ENCODE measurements at places on chromosomes 7 and 10. TPM values are rescaled to one million over a fixed set of nuclear protein-coding genes. Genes with fewer than 3 reads are reported as not detected.
A peak's percentile ranks its signal among the peaks of the same experiment; 100 is the strongest.

The PVRIG gene
- total RNA-seq, result not detected

The PNLIPRP1 gene
- total RNA-seq, result not detected

The AGBL3 gene
- 6.1 TPM for total RNA-seq

The RGR gene
- total RNA-seq, result not detected

The ITGB8 gene
- total RNA-seq, result 8.0 TPM

The EPDR1 gene
- 66.0 TPM for total RNA-seq

The PDIA4 gene
- total RNA-seq, result 123 TPM

The FAM131B gene
- total RNA-seq, result 0.53 TPM

DNA sequence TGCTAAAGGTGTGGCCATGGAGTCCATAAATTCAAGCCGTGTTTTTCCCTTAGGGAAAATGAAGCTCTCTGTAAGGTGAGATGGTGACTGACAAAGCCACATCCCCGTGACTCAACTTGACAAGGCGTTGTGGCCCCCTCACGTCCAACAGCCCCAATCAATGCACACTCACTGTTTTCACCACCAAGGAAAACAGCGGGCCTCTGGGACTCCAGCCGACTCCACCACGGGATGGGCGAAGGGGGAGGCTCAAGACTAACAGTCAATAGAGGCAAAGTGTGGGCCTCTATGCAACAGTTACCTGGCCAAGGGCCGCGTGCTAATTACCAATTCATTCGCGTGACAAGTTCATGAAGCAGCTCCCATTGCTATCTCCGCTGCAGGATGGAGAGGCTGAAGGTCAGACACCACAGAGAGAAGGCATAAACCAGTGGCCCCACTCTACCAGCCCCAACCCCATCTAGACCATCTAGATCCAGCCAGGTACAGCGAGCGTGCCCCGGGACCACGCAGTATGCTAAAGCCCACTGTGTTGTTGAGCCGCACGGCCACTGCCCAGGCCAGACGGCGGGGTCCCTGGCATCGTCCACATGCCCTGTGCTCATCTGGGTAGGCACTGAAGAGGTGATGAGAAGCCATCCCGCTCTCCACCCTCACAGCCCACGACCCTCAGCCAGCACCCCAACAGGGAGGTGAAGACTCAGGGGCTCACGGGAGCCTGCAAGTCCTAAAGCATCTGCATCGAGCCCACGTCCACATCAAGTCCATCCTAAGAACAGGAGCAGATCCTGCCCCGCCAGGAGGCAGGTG is 76.1 kb downstream of the PROSER2 start:
- no peak for DNase-seq
- H3K27me3 ChIP-seq, result no peaks in the 10 kb centered on the region
- H3K4me1 ChIP-seq, result no peaks in the 10 kb centered on the region
- no peaks in the 10 kb centered on the region for H3K36me3 ChIP-seq
- H3K27ac ChIP-seq, result peak overlapping the region; percentile 62

GRCh38 chr10:58457761-58458616 is 54.7 kb upstream of the BICC1 start:
- no peaks in the 10 kb centered on the region for H3K4me1 ChIP-seq
- no peak for DNase-seq
- H3K27me3 ChIP-seq, result no peaks in the 10 kb centered on the region
- no peak overlapping the region for H3K4me3 ChIP-seq
- H3K27ac ChIP-seq, result peak overlapping the region; percentile 31

- H3K27ac ChIP-seq, result no peak overlapping the region
- H3K4me1 ChIP-seq, result no peaks in the 10 kb centered on the region
- H3K36me3 ChIP-seq, result no peaks in the 10 kb centered on the region
- no peak overlapping the region for H3K4me3 ChIP-seq
- no peaks in the 10 kb centered on the region for H3K27me3 ChIP-seq
- no peak for DNase-seq
Observed at GRCh38 chr7:46741181-46741580, 820.1 kb upstream of the IGFBP3 start.

DNA sequence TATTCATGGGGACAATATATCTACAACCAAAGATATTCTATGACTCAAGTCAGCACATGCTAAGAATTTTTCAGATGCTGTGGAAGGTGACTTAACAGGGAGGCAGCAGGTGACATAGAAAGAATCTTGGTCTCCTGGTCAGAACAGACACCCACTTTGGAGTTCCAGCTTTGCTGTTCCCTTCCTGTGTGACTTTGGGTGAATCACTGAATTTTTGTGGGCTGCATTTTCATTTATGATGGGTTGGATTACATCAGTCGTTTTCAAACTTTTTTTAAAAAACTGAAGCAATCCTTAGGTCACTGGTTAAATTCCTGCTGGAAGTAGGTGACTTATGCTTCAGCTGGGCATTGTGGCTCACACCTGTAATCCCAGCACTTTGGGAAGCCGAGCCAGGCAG is 24.9 kb downstream of the RGR start:
- no peak overlapping the region for H3K4me3 ChIP-seq
- H3K27me3 ChIP-seq, result no peaks in the 10 kb centered on the region
- peaks cover 11% of the 10 kb centered on the region for H3K4me1 ChIP-seq
- H3K36me3 ChIP-seq, result no peaks in the 10 kb centered on the region

DNA sequence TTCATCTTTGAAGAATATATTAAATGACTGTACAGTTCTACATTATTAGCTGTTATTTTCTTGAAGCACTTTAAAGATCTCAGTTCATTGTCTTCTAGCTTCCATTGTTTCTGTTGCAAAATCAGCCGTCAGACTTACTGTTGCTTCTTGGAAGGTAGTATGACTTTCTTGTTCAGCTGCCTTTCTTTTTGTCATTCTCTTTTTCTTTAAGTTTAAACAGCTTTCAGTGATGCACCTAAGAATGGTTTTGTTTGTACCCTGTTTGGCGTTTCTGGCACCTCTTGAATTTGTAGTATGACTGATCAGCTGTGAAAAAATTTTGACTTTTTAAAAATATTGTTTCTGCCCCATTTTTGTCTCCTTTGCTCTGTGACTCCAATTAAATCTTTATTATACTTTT is 9.3 kb downstream of the MKLN1 start:
- H3K27me3 ChIP-seq, result no peaks in the 10 kb centered on the region
- DNase-seq, result no peak
- H3K36me3 ChIP-seq, result no peaks in the 10 kb centered on the region
- no peak overlapping the region for H3K27ac ChIP-seq
- no peak overlapping the region for H3K4me3 ChIP-seq

DNA sequence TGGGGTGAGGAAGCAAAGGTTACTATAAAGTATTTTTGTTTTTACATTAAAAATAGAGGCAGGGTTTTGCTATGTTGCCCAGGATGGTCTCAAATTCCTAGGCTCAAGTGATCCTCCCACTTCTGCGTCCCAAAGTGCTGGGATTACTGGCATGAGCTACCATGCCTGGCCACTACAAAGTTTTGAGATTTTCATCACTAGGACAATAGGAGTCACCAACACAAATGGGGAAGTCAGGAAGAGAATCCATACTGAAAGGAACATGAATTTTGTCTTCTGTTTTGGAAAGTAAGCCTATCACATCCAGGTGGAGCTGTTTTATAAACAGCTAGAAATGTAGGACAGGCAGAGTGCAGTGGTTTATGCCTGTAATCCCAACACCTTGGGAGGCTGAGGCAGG is 20.0 kb upstream of the CAPZA2 start:
- H3K4me3 ChIP-seq, result no peak overlapping the region
- no peaks in the 10 kb centered on the region for H3K27me3 ChIP-seq
- peaks cover 9% of the 10 kb centered on the region for H3K4me1 ChIP-seq
- DNase-seq, result no peak

- H3K4me3 ChIP-seq, result peak overlapping the region; percentile 40
- H3K36me3 ChIP-seq, result no peaks in the 10 kb centered on the region
- DNase-seq, result no peak
Observed at GRCh38 chr7:27183682-27184336, 1.2 kb downstream of the HOXA11 start.

DNA sequence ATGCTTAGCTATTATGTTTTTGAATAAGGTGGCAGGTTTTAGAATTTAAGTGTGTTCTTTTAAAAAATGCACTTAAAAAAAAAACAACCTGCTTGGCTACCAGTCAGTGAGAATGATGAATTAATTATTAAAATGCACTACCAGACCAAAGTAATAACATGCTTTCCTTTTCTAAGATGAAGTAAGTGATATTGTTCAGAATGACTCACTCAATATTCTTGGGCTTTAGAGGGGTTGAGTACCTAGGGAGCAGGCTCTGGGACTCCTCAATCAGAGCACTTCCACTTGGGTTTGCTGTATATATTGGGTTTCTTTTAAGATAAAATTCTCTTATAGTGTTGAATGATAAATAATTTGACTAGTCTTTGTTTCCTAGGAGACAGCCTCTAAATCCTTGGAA is 8.6 kb downstream of the STAM start:
- no peaks in the 10 kb centered on the region for H3K36me3 ChIP-seq
- no peak overlapping the region for H3K4me3 ChIP-seq
- H3K4me1 ChIP-seq, result peaks cover 50% of the 10 kb centered on the region
- DNase-seq, result no peak

DNA sequence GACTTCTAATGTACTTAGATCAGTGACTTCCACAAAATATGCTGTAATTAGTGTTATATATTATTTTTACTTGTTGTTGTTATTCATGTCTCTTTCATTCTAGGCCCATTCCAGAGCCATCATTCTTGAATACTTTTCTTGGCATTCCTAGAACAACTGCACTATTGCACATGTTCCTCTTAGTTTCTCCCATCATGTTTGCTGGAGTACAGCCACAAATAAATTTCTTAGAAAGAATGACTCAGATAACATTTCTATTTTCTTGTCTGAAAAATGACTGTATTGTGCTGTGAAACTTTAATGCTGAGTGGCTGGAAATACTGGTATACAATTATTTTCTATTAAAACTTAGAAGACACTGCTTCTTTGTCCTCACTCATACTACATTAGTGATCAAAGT is 651.0 kb upstream of the STEAP1 start:
- H3K27ac ChIP-seq, result no peak overlapping the region
- no peak overlapping the region for H3K4me3 ChIP-seq
- no peaks in the 10 kb centered on the region for H3K4me1 ChIP-seq
- H3K27me3 ChIP-seq, result no peaks in the 10 kb centered on the region
- DNase-seq, result no peak

- no peak overlapping the region for H3K4me3 ChIP-seq
- no peaks in the 10 kb centered on the region for H3K36me3 ChIP-seq
- no peaks in the 10 kb centered on the region for H3K27me3 ChIP-seq
- H3K4me1 ChIP-seq, result peaks cover 32% of the 10 kb centered on the region
- no peak for DNase-seq
Observed at GRCh38 chr7:28703037-28703765, 254.9 kb downstream of the TRIL start.

- H3K36me3 ChIP-seq, result no peaks in the 10 kb centered on the region
- no peaks in the 10 kb centered on the region for H3K4me1 ChIP-seq
- no peaks in the 10 kb centered on the region for H3K27me3 ChIP-seq
- no peak overlapping the region for H3K4me3 ChIP-seq
- no peak for DNase-seq
Observed at GRCh38 chr7:104656467-104656866, 328.1 kb downstream of the LHFPL3 start.

GRCh38 chr7:87316846-87317552 is 28.5 kb upstream of the CROT start:
- H3K27ac ChIP-seq, result no peak overlapping the region
- no peak overlapping the region for H3K4me3 ChIP-seq
- no peaks in the 10 kb centered on the region for H3K36me3 ChIP-seq
- no peak for DNase-seq

- H3K36me3 ChIP-seq, result no peaks in the 10 kb centered on the region
- DNase-seq, result no peak
- no peaks in the 10 kb centered on the region for H3K27me3 ChIP-seq
- H3K27ac ChIP-seq, result no peak overlapping the region
Observed at GRCh38 chr7:39967406-39968161, 17.5 kb downstream of the CDK13 start.

DNA sequence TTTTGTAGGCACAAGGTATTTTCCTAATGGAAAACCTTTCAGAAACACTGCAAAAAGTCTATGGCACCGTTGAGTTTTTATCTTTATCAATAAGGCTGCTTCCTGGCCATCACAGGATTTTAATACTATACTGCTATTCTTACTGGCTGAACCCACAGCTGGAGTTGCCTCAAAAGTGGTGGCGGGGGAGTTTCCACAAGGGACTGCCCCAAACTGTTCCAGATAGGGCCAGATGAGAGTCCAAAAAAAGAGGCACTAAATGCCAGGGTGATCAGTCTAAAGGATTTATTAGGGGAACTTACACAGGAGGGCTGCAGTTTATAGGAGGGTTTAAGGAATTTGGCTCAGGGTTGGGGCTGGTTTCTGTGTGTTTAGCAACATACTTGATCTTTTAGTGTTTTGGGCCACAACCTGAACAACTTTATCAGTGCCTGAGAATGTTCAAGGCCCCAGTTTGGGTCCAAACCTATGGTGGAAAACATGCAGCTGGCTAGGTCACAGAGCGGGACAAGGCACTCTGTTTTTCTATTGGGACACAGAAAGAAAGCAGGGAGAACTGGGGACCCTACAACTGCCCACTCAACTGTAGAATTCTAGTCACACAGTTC is 41.4 kb downstream of the STAM start:
- no peak overlapping the region for H3K4me3 ChIP-seq
- H3K27ac ChIP-seq, result no peak overlapping the region
- no peak for DNase-seq
- no peaks in the 10 kb centered on the region for H3K27me3 ChIP-seq

GRCh38 chr7:28481091-28481926 is 69.0 kb downstream of the CREB5 start:
- no peaks in the 10 kb centered on the region for H3K4me1 ChIP-seq
- H3K27me3 ChIP-seq, result no peaks in the 10 kb centered on the region
- no peak overlapping the region for H3K4me3 ChIP-seq
- no peak overlapping the region for H3K27ac ChIP-seq
- H3K36me3 ChIP-seq, result no peaks in the 10 kb centered on the region
- no peak for DNase-seq

GRCh38 chr10:7102557-7103349 is 308.1 kb downstream of the SFMBT2 start:
- H3K36me3 ChIP-seq, result no peaks in the 10 kb centered on the region
- H3K27me3 ChIP-seq, result no peaks in the 10 kb centered on the region
- no peaks in the 10 kb centered on the region for H3K4me1 ChIP-seq
- no peak overlapping the region for H3K4me3 ChIP-seq
- H3K27ac ChIP-seq, result no peak overlapping the region

DNA sequence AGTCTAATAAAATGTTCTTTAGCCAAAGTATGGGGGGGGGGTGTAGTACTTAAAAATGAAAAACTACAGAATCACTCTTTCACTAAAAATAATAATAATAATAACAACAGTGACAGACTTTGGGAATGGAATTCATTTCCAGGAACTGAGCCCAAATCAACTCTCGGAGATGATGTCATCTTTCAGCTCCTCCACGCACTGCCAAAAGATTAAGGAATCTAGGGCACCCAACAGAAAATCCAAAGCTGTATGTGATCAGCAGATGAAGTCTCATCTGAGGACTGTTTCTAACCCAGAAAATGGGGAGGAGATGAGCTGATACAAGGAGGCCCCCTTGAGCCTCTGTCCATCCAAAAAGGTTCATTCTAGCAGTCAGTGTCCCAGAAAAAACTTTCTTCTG is 54.5 kb downstream of the GRB10 start:
- H3K27me3 ChIP-seq, result no peaks in the 10 kb centered on the region
- DNase-seq, result no peak
- no peaks in the 10 kb centered on the region for H3K36me3 ChIP-seq
- H3K27ac ChIP-seq, result no peak overlapping the region
- no peak overlapping the region for H3K4me3 ChIP-seq
- peaks cover 44% of the 10 kb centered on the region for H3K4me1 ChIP-seq

GRCh38 chr7:78828317-78828716 is 625.1 kb downstream of the MAGI2 start:
- H3K27ac ChIP-seq, result no peak overlapping the region
- H3K36me3 ChIP-seq, result no peaks in the 10 kb centered on the region
- no peaks in the 10 kb centered on the region for H3K27me3 ChIP-seq
- no peaks in the 10 kb centered on the region for H3K4me1 ChIP-seq
- no peak overlapping the region for H3K4me3 ChIP-seq
- DNase-seq, result no peak

GRCh38 chr7:131961054-131961680 is 404.7 kb upstream of the PODXL start:
- peaks cover 5% of the 10 kb centered on the region for H3K27me3 ChIP-seq
- no peak for DNase-seq
- H3K4me3 ChIP-seq, result no peak overlapping the region
- no peaks in the 10 kb centered on the region for H3K4me1 ChIP-seq
- H3K27ac ChIP-seq, result no peak overlapping the region

Data from lower lobe of right lung (tissue), 2 donors.